ENCODE measurements at places on chromosomes 7 and 10. TPM values are rescaled to one million over a fixed set of nuclear protein-coding genes. Genes with fewer than 3 reads are reported as not detected.
A peak's percentile ranks its signal among the peaks of the same experiment; 100 is the strongest.

- no peak for DNase-seq
Measured at GRCh38 chr7:109984729-109985128, 1106.2 kb upstream of the LRRN3 start.

DNA sequence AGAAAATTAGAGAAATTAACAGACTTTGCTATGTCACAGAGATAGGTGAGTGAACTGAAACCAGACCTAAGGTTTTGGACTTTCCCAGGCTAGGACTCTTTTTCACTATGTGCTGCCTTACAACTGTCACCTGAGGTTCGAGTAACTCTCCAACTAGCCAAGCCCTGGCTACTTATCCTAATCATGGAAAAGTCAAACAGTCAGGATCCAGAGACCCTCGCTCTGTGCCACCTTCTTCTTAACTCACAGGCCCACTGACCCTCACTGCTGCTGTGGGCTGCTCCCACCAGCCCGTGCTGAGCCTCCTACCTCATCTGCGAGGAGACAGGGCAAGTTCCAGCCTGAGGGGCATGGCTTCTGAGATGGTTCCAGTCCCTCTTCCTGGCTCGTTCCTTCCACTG, 211.4 kb upstream of the KLF14 start:
- DNase-seq = no peak

GRCh38 chr10:12180221-12180974, 15.3 kb downstream of the NUDT5 start:
- DNase-seq = no peak

DNA sequence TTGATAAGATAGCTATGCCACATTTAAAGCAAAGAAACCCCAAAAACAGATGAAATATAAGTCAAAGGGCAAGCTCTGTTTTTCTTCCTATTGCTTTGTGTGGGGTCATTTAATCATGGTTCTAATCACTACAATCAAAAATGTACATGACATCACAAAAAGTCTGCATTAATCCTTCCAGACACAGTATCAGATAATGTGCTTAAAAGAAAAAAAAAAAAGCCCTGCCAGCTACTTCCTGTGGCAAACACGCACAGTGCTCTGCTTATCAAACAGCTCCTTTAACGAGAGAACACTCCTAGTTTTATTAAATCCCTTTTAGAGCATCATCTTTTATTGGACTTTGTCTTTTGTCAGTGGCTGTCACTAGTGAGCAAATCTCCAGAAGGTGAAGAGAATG, 1005.8 kb downstream of the GATA3 start:
- no peak for DNase-seq

DNA sequence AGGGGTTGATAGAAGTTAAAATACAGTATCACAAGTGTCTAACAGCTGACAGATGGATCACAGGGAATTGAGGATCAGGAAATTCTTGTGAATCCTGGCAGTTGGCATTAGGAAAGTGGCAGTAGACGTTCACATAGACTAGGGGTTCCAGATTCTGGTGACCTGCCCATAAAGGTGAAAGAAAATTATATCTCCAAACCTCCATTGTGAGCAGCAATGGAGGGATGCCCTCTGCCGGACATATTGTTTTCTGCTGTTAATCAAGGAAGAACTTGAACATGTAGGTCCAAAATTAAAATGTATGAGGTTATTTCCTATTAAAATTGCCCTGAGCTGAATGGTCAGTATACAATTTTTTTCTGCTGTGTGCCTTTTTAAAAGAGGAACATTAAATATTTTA, 5.1 kb downstream of the NME8 start:
- peak; percentile 3 for DNase-seq

DNA sequence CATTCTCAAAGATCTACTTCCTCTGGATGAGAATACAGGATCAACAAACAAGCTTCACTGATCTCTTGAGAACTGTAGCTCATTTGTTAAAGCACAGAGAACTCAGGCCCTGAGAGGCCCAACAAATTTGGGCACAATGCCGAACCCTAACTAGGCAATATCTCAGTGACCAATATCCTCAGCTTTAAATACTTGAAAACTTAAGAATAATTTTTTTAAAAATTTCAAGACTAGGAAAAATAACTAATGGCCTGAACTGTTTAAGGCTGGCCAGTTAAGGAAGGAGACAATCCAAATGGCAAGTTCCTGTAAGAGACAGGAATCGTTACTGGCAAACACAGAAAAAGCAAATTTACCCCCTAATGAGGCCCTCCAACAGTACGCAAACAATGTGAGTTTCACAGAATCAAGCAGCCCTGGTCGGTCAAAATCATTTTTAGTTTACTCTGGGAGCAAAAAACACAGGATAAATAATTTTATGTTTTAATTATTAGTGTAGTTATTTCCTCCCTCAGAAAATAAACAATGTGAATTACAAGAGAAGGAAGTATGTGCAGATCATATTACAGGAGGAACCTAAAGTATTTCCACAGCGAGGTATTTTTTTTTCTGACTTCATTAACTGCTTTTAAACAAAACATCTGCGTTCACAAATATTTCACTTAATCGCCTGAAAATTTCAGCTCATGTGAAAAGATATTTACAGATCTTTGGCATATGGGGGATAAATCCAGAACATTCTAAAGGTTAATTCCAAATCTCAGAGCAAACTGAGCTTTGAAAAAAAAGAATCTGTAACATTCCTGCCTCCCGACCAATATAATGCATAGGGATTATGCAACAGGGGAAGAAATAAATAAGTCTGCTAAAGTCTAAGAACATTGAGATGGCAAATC, 39.5 kb downstream of the NT5C2 start:
- peak; percentile 30 for DNase-seq

- DNase-seq = no peak
Measured at GRCh38 chr7:143945423-143945822, 9.2 kb upstream of the OR2F1 start.

DNA sequence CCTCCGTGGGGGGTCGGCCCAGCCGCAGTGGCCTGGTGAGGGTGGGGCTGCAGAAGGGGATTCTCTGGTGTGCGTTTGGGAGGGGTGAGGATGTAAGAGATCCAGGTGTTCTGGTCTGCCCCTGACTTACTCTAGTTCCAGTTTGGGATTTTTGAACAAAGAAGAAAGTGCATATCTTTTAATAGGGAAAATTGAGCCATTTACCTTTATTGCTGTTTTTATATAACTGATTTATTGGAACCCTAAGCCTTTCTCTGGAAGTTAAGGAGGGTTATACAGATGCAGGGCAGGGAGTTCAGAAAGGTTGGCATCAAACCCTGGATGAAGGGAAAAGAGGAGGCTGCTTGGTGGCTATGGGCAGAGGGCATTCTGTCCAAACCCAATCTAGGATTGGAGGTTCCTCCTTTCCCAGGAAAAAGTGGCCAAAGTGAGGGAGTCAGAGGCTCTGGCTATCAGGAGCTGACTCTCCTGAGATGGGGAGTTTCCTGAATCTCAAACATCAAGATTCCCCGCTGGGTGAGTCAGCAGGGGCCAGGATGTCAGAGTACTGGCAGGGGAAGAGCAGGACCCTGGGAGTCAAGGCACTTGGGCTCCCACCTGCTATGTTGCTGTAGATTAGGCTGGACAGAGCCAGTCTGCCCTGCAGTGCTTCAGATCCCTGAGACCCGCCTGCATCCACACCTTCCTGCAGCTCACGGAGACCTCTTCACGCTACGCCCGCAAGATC, 67.5 kb downstream of the CLIP2 start:
- peak; percentile 19 for DNase-seq

Gene VIPR2
- not detected for total RNA-seq

Gene HHEX
- total RNA-seq = 0.06 TPM

Gene TMUB1
- total RNA-seq = 61.5 TPM

Gene ENTPD7
- total RNA-seq = 8.0 TPM

Gene RGR
- total RNA-seq = not detected

Gene CTAGE8
- total RNA-seq = 0.17 TPM

All from LHCN-M2 (cell line).